Frontal cortex (tissue), 4 donors: ENCODE measurements at places on chromosomes 3 and 15. TPM values are rescaled to one million over a fixed set of nuclear protein-coding genes. Genes with fewer than 3 reads are reported as not detected.

The COL6A6 gene
- 0.41 TPM for total RNA-seq

The RHCG gene
- 4.1 TPM for total RNA-seq

GRCh38 chr3:150079029-150079739 lies 108.5 kb upstream of the PFN2 start:
- DNase-seq: no peak

- DNase-seq: no peak
Measured at GRCh38 chr3:46722443-46722842, 4.8 kb upstream of the PRSS50 start.

DNA sequence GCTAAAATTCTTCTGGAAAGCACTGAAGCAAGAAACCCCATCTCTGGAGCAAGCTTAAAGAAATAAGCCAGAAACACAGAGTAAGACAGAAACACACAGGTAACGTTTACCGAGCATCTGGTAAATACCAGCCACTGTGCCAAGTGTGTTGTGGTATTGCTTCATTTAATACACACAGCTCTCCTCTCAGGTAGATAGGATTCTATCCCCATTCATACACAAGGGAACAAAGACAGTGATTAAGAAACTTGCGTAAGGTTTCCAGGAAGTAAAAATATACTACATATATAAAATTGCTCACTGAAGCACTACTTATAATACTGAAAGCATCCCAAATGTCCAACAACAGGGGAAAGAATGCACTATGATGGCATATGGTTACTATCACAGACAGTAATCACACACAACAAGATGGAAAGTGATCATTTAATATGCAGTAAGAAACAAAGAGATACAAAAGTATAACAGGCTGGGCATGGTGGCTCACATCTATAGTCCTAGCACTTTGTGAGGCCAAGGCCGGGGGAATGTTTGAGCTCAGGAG lies 27.5 kb downstream of the TAMM41 start:
- DNase-seq: no peak

GRCh38 chr3:107329088-107329487 lies 48.2 kb upstream of the CCDC54 start:
- DNase-seq: no peak

DNA sequence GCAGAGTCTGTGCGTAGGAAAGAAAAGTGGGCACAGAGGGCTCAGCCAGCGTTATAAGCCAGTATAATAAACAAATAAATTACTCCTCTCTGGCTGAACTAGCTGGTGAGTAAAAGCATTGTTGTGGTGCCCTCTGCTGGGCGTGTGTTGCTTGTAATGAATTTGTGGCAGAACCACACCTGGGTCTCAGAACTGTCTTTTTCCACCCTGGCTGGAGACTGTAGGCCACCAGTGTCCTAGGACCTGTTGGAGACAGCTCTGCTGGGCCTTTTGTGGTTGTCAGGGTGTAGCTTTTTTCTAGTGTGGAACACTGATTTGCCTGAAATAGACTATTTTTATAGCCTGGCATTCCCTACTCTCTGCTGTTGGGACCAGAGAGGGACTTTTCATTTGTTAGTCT lies 130.5 kb upstream of the EIF1B start:
- DNase-seq: peak; percentile 30
